ENCODE measurements at places on chromosomes 6 and 20.

DNA sequence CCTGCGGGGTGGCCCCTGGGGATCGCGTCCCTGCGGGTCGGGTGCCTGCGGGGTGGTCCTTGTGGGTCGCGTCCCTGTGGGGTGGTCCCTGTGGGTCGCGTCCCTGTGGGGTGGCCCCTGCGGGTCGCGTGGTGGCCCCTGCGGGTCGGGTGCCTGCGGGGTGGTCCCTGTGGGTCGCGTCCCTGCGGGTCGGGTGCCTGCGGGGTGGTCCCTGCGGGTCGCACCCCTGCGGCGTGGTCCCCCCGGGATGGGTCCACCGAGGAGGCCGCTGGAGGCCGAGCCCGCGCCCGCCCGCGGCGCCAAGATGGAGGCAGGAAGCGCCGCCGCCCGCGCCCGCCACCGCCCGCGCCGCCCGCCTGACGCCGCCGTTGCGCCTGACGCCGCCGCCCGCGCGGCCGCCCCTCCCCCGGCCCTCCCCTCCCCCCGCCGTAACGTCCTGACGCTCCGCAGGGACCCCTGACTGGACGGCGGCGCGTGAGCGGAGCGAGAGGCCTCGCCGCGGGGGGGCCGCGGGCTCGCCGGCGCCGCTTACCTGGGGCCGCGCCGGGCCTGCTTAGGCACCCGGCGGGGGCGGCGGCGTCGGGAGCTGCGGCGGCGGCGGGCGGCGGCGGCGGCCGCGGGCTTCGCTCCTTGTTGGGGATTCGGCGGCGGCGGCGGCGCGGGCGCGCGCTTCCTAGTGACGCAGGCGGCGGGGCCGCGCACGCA, at the start of gene GMEB2:
TSS of gene GMEB2 (minus strand) at position 678 of the 705 bp plus-strand sequence. CDS start 7,704 bp downstream, outside the sequence.
- DNase-seq, result no peak

DNA sequence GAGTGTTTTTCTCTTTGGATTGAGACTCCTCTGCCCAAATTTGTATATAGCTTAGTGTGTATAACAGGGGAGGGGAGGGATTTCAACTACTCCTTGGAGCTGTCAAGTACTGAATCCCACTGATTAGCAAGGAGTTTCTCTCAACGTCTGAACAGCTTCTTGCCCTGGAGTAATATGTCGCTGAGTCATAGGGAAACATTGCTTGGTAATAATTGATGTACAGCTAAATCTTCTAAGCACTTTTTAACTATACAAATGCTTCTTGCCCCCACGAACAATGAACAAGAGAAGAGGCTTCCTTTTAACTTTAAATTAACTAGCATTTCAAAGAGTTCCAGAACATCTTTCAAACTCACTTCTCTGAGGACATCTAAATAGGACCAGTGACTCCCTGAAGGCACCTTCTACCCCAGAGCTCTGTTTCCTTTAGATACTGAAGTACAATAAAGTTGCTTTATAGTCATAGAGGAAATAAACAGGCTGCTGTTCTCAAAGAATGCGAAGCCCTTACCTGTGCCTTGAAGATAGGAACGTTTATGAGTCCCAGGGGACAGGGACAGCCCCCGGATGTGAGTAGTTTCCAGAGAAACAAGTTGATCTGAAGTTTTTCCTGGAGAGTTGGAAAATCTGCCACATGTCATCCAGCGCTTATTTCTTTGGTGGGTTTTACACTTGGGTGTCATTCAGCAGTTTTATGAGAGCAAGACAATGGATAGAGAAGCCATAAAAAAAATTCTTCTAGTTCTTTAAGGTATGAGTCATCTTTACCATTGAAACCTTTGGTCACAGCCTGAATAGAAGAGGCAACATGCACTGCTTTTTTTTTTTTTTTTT, 462.5 kb upstream of the BTBD3 start:
- peak; percentile 95 for DNase-seq

DNA sequence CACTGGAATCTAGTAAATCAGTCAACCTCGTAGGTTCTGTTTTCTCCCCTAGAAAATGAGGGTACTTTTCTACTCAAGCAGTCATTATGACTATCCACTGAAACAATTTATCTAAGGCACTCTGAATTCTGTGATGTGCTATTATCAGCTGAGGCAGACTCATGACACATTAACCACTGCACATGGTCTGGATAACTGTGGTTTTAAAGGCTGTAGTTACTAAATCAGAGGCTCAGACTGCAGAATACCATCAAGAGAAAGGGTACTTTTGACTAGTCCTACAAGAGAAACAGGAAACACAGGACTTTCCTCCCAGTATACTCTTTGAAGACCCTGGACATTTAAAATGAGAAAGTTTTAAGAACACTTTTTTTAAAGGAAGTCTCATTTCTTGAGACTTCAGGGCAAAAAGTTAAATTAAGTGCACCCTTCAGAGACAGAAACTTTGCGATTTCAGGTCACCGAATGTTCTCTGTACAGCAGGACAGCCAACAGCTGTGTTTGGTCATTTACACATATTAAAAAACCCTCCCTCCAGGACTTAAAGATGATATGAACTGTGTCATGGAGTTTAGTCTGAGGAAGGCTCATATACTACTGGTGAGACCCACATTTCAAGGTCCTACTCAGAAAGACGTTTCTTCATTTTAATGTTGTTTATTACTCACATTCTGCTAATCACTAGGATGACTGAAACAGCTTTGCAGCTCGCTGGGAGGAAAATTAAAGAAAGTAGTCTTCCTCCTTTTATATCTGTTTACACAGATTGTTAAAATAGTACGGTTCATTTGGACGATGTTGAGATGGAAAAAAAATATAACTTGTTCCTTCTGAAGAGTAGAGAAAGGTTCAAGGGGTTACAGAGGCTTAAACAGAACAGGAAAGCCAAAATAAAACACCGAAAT, 19.9 kb downstream of the ATXN1 start:
- DNase-seq, result peak; percentile 83

DNA sequence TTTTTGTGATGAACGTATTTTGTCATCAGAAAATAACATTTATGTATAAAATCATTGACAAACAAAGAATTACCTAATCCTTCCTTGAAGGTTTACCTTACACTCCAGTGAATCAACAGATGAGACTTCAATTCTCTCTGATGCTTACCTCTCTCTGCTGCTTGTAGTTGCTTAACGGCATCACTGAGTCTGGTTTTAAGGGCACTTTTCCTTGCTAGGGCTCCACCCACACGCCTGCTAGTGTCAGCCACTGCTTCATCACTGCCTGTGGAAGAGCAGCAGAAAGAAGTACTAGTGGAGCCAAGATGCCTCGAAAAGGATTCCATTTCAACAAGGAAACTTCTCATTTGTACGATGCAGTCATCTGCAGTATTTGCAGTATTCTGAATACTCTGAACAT, 63.0 kb downstream of the FAM229B start:
- no peak for DNase-seq

DNA sequence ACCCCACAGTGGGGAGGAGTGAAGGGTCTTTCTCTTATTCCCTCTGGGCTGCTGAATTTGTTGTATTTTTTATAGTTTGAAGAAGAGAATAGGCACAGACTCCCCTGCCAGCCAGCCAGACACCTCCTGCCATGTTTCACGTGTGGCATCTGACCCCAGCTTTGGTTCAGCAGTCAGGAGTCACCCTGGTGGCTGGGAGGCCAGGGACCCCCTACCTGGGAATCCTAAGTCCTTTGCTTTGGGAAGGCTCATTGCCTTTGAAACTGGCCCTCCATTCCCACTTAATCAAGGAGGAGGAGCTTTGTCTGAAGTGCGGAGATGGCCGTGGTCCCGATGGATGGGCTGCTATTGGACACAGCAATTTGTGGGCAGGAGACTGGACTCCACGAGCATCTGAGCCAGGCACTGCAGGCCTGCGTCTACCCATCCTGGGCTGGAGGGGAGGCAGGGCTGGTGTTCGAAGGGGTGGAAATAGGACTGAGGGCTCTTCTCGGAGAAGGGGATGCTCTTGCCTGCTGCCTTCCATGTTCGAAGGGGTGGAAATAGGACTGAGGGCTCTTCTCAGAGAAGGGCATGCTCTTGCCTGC, 196.1 kb downstream of the DLL1 start:
- DNase-seq, result peak; percentile 33

DNA sequence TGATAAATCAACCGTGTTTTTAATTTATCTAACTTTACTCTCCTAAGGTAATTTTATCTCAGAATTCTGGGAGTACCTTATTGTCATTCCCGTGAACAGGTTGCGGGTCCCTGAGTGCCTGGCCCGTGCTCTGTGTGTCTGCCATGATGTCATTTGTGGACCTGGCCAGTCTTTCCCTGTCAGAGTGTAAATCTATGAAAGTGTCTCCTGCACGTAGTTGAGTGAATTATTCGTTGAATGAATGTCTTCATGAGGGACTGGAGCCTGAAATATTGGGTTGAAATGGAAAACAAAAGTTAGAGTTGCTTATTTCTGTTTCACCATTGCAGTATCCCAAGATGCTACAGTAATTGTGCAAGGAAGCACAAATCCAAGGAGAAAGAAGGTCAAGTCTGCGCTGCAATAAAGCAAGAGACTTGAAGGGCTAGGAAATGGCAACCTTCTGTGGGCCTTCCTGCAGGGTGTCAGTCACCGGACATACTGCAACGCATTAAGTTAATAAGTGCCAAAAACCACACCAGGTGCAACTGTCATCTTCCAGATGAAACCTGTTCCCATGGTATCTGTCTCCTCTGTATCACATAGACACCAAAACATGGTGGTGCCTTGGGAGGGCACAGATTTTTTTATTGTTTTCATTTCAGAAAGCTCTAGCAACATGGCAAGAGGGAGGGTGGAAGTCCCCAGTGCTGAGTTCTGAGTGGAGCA, 135.5 kb downstream of the ZDHHC14 start:
- no peak for DNase-seq

- no peak for DNase-seq
These were observed 33.5 kb upstream of the CEP162 start for GRCh38 chr6:84260926-84261325.

GRCh38 chr6:169255643-169256042, 2.0 kb upstream of the THBS2 start:
- DNase-seq, result peak; percentile 32

DNA sequence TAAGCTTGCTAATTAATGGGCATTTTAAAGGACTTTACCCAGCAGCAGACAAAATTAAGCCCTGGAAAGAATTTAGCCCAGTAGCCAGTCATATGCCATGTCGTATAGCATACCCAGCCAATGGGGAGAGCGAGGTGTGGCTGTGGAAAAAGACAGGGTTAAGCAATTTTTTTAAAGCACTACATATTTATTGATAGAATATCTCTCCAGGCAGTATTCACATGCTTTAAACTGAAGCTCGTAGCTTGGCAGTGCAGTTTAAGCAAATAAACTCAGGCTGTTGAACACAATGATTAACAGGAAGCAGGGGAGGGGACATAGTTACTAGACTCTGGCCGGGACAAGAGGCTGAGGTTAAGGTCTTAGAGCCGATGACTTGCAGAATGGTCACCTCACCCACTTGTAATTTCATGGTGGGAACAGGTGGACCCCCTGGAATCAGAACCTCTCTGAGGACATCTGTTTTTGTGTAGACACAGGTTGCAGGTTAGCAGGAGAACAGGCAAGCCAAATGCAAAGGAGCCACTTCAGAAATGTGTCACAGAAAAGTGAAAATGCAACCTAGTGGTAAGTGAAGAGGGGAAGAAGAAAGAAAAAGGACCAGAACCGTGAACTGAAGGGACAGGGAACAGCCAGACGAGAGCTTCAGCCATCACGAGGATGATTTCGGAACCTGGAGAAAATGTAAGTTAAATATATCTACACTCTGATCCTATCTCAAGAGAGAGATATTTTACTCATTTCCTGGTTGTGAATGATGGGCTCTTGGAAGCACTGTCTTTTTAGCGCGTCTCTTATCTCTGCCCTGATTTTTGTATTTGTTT, 7.2 kb downstream of the GCNT2 start:
- DNase-seq, result no peak

DNA sequence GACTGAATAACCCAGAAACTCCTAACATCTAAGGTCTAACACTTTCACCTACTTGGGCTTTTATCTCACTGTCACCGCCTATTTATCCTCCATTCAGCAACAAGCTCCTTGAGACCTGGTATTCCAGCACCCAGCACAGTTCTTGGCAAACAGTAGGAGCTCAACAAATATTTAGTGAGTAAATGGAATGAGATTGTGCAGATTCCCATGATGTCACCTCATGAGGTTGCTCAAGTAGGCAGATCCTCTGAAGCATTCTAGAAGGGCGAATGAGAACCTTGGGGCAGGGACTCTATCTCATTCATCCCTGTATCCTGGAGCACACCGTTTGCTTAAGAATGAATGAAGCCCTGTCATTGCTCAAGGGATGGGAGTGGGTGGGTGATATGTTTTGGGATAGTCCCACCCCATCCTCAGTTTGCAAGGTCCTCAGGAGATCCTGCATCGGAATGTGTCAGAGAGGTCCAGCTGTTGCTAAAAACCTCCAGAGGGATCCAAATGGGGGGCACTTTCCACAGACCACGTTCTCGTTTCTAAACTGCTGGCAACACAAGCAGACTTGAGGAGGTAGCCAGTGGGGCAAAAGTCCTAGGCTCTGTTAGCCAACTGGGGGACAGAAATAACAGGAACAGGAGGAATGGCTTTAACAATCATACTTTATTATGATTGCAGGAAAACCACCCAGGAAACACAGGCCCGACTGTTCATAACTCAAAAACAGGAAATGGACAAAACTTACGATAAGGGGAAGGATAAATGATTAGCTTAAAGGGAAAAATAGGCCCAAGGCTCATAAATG, 42.0 kb downstream of the EDN1 start:
- DNase-seq, result peak; percentile 72

DNA sequence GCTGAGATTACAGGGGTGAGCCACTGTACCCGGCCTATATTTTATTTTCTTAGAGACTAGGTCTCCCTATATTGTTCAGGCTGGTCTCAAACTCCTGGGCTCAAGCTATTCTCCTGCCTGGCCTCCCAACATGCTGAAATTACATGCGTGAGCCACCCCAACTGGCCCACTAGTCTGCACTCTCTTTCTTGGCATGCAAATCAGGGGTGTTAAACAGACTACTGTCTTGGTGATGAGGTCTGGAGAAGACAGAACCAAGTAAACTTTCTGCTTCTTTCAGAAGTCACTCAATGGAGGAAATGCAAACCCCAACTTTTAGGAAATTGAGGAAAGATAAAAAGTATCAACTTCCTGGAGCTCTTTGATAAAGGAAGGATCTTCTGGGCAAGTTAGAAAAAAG, 8.0 kb upstream of the TUBB2B start:
- no peak for DNase-seq

GRCh38 chr6:5843078-5843477, 163.6 kb downstream of the NRN1 start:
- DNase-seq, result no peak

- DNase-seq, result no peak
These were observed 64.3 kb downstream of the ARID1B start for GRCh38 chr6:156841508-156841907.

- DNase-seq, result no peak
These were observed 82.1 kb downstream of the PTPRA start for GRCh38 chr20:2955257-2955970.
